ENCODE measurements at places on chromosomes 3 and 15.

- DNase-seq, result no peak
These were observed 46.9 kb downstream of the SENP2 start for GRCh38 chr3:185632996-185633395.

DNA sequence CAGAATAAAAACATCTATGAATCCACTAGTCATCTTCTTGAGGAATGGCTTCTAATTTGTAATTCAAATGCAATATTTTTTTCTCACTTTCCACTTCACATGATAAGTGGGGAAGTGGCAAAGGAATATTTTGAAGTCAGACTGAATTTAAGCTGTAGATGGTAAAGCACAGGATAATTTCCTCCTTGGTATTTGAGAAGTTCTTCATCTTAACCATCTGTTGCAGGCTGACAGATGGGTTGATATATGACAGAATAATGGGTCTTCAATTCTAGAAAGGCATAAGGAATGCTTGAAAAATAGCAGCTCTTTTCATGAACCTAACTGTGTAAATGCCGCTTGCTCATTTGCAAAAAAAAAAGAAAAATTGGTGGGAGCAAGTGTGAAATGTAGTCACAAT lies 66.5 kb upstream of the SNTN start:
- no peak for DNase-seq

GRCh38 chr3:51802106-51802703 lies 23.2 kb upstream of the IQCF6 start:
- DNase-seq, result no peak

DNA sequence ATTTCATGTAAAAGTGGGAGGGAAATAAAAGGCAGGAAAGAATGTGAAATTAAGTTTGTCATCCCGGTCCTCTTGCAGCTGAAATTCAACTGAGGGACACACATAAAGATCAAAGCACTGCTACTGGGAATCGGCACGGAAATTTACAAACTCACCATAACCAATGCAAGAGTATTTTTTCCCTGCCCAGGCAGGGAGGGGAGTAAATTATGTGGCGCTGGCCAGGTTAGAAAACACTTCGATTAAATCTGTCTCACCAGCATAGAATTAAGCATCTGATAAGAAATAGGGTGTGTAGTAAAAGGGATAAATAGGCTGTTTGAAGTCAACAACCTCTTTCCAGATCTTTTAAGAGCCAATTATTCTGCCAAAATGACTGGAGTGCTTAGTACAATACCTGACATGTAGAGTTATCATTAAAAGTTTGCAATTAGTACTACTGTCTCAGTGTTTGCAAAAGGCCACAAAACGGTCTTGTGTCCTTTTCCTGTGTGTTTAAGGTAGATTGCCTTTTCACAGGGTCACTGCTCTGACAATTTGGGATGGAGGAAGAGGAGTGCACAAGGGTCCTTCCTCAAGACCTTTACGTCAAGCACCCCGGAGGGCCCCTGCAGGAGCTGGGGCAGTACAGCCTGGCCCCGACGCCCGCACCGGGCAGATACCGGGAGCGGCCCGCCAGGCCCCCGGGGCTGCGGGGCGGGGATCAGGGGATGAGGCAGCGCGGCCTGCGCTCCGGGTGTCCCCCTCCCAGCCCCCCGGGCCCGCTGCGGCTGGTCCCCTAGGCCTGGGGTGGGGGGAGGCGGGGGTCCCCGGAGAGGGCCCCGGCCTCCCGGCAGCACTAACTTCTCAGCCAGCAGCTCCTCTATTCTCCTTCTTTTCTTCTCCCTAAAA lies 651 bp downstream of the UBA3 start:
- DNase-seq, result peak; percentile 14

GRCh38 chr3:55584716-55585368 lies 97.7 kb upstream of the WNT5A start:
- no peak for DNase-seq

GRCh38 chr3:143973259-143974021 lies 1.8 kb downstream of the DIPK2A start:
- peak; percentile 74 for DNase-seq

- DNase-seq, result no peak
These were observed 243.1 kb upstream of the SETMAR start for GRCh38 chr3:4060064-4060463.

DNA sequence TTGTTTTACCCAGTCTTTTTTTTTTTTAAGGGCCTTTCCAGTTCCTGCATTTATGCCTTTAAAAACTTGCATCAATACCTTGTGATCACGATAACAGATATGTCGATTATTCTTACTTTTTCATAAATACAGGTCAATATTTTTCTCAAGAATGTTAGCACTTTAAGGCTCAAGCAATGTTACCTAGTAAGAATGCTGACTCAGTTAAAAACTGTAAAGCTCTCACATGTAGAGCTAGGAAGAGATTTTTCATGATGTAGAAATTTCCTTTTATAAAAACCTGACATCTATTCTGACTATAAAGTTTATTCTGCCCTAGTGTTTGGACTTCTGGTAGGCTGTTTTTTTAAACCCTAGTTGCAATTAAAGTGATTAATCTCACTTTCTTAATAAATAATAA lies 684.0 kb downstream of the ZBBX start:
- DNase-seq, result no peak

- DNase-seq, result peak; percentile 24
These were observed 74.1 kb downstream of the LRTM1 start for GRCh38 chr3:54853573-54854404.

- no peak for DNase-seq
These were observed 55.4 kb downstream of the ABHD2 start for GRCh38 chr15:89143503-89144162.

DNA sequence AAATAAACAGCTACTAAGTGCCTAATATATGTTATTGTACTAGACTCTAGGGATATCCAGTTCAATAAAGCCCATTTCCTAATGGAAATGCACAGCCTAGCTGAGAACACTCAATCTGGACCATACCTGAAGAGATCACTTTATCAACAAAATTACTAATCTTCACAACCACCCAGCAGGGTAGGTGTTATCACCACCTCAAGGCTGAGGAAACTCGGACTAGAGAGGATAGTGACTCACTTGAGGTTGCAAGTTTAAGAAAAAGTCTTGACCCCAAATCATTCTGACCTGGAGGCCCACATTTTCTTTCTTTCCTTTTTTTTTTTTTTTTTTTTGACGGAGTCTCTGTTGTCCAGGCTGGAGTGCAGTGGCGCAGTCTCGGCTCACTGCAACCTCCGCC lies 3.1 kb upstream of the FMN1 start:
- DNase-seq, result no peak

DNA sequence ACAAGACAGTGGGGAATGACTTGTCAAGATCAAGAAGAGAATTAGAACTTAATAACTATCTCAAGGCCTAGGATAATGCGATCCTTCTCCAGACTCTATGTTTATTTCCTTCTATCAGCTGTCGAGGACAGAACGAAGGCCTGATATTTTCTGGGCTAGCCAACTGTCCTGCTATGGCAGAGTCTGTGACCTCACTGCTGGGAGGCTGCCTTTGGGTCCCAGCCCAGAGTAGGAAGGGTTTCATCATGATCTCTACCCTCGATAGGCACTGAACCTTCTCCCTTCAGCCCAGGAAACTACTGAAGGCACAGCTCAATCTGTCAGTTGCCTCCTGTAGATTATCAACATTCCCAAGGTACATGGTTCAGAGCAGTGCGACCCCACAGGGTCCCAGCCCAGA lies 237.2 kb downstream of the ATP8B4 start:
- DNase-seq, result no peak

- no peak for DNase-seq
These were observed 346.3 kb upstream of the UMPS start for GRCh38 chr3:124383846-124384466.

DNA sequence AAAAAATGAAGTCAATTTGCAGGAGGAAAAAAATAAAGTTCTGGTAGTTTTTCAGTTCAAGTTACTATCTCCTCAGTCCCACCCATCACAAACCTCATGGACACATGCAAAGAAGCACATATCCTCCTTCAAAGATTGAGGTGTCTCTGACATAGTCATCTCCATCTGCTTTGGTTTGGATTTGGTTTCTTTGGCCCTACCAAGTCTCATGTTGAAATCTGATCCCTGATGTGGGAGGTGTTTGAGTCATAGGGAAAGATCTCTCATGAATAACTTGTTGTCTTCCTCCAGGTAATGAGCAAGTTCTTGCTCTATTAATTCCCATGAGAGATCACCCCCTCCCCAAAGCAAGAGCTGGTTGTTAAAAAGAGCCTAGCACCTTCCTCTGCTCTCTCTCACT lies 446.8 kb downstream of the IGSF11 start:
- DNase-seq, result no peak

GRCh38 chr3:143291836-143292447 lies 172.4 kb downstream of the CHST2 start:
- no peak for DNase-seq

DNA sequence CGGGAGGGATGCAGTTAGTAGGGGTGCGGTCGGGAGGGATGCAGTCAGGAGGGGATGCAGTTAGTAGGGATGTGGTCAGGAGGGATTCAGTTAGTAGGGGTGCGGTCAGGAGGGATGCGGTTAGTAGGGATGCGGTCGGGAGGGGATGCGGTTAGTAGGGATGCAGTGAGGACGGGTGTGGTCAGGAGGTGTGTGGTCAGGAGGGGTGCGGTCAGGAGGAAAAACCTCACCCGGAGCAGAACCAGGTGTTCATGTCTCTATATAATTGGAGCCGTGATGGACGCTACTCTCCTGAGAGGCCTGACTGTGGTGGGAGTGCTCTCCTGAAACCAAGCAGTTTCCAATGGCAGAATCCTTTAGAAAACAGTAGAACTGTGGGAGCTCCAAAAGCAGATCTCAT lies 95.8 kb downstream of the BDH1 start:
- DNase-seq, result no peak

GRCh38 chr3:62145086-62145757 lies 228.1 kb downstream of the FEZF2 start:
- no peak for DNase-seq

GRCh38 chr3:197524128-197524527 lies 31.6 kb downstream of the BDH1 start:
- no peak for DNase-seq

DNA sequence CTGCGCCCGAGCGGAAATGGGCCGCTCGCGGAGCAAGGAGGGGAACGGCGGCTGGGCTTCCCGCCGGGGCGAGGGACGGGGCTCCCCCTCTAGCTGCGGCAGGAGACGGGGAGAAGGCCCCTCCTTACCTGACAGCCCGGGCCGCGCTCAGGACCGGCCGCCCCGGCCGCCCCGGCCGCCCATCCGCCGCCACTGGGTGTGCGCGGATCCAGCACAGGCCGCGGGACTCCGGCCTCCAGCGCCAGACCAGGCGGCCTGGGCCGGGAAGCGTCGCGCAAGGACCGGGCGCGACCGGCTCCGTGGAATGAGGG lies 296 bp downstream of the TPRA1 start:
- DNase-seq, result peak; percentile 39

- no peak for DNase-seq
These were observed 80.7 kb upstream of the SLC25A26 start for GRCh38 chr3:66140106-66140505.

- DNase-seq, result no peak
These were observed 38.4 kb downstream of the PML start for GRCh38 chr15:74032606-74033561.

GRCh38 chr3:81592101-81592500 lies 169.3 kb downstream of the GBE1 start:
- no peak for DNase-seq

DNA sequence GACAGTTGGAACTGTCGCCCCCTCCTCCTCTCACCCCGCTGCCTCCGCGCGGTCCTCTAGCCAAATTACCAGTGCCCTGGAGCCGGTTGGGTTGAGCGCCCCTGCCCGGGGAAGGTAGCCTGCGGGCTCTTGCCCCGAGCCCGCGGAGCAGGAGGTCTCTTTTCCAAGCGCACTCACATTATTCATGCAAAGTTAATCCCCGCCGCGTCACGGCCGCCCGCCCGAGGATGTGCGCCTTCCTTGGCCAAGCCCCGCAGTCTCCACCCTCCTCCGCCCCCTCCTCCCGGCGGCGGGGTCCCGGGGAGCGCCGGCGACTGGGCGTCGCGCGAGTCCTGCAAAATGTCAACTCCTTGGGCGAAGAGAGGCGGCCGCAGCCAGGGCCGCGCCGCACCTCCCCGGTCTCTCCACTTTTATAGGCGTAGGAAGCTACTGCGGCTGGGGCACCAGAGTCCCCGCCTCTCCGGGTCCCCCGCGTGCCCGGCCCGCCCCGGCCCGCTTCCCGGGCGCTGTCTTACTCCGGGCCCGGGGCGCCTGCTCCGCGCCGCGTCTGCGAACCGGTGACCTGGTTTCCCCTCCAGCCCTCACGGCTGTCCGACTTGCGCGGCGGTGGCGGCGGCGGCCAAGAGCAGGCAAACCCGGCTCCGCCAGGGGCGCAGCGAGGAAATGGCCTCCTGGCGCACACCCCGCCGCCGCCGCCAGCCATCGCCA lies at the start of gene THRB:
THRB (minus strand) TSS at position 233 of the 708 bp plus-strand sequence.
- no peak for DNase-seq

DNA sequence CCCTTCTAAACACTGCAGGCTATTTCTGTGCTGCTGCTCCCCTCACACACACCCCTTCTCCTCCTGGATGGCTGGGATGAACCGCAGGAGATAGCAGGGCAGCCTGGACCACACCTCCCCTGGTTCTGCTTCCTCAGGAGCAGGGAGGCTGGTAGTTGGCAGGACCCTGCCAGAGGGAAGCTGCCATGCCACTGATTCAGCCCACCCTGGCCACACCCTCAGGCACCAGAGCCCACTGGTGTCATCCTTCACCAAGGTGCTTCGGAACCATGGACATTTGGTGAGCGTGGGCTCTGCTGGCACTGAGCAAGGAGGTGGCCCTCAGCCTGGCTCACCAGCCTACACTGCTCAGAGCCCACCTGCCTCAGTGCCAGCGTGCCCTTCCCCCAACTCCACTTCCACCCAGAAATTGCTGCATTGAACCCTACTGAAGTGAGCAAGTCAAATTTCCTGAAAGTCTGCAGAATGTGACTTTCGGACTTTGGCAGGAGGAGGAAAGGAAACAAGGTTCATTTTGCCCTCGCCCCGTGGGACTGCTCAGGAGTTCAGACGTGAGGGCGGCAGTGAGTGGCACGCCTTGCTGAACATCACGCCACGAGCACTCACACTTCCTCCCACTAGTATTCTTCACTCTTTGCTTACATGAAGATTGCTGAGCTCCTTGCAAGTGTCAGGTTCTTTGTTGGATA lies 26.3 kb downstream of the BMF start:
- DNase-seq, result peak; percentile 37

GRCh38 chr3:36558961-36559360 lies 178.7 kb downstream of the STAC start:
- DNase-seq, result no peak

DNA sequence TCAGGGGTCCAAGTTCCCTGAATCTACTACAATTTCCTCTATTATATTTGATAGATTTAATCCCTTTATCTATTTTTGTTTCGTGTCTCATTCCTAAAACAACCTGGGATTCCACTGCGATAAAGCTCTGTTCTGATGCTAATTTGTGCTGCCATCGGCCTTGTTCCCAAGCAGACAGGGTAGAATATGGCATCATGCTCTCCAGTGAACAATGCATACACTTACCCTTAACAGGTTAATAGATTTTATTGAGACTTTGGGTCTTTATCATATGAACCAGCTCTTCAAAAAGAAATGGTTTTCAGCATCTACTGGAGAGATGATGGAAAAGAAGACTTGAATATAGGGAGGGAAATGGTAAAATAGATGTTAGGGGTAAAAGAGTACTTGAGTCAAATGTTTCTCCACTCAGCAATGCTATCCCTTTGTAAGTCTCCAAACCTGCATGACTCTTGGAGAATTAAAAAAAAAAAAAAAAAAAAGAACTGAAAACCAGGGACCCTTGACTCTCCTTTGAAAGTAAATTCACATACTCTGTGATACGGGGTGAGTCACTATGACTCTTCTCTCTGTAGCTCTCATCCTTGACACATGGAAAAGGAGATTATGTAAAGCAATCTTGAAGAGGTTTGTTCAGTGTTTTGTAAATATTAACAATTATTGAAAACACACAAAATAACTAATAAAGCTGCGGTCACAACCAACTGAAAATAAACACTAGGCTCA lies 268.8 kb downstream of the ZBTB20 start:
- DNase-seq, result no peak

- no peak for DNase-seq
These were observed 36.3 kb upstream of the UBE2E2 start for GRCh38 chr3:23166845-23167244.
